Endothelial cell (in vitro differentiated cells): ENCODE measurements at places on chromosomes 4 and X. TPM values are rescaled to one million over a fixed set of nuclear protein-coding genes. Genes with fewer than 3 reads are reported as not detected.

GRCh38 chr4:121025540-121025939 is 46.8 kb downstream of the NDNF start:
- no peak for DNase-seq

GRCh38 chr4:26083987-26084386 is 170.0 kb downstream of the SMIM20 start:
- no peak for DNase-seq

Gene UGT2B28
- not detected for total RNA-seq

Gene AR
- 20.2 TPM for total RNA-seq

DNA sequence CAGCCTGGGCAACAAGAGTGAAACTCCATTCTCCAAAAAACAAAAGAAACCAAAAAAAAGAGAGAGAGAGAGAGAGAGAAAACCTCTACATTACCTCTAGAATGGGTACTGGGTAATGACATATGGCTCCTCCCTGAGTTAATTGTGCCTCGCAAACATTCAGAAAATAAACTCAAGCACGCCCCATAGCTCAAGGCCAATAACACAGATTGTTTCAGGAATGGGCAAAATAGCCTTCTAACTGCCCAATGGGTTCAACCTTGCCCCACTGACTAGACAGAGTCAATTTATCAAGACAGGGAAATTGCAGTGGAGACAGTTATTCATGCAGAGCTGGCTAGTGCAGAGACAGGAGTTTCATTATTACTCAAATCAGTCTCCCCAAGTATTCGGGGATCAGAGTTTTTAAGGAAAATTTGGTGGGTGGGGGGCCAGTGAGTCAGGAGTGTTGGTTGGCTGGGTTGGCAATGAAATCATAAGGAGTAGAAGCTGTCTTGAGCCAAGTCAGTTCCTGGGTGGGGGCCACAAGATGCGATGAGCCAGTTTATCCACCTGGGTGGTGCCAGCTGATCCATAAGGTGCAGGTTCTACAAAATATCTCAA is 25.1 kb downstream of the NIPAL1 start:
- no peak for DNase-seq

GRCh38 chr4:144597171-144597570 is 48.8 kb upstream of the HHIP start:
- no peak for DNase-seq

GRCh38 chr4:56760183-56760582 is 61.3 kb downstream of the SPINK2 start:
- DNase-seq = no peak

- no peak for DNase-seq
Observed at GRCh38 chrX:134480061-134480460, 20.1 kb downstream of the HPRT1 start.

Gene MUC7
- total RNA-seq = not detected

Gene FGF2
- total RNA-seq = 26.1 TPM

Gene IQSEC2
- total RNA-seq = 38.9 TPM

GRCh38 chrX:118569676-118570075 is 74.1 kb downstream of the DOCK11 start:
- no peak for DNase-seq

DNA sequence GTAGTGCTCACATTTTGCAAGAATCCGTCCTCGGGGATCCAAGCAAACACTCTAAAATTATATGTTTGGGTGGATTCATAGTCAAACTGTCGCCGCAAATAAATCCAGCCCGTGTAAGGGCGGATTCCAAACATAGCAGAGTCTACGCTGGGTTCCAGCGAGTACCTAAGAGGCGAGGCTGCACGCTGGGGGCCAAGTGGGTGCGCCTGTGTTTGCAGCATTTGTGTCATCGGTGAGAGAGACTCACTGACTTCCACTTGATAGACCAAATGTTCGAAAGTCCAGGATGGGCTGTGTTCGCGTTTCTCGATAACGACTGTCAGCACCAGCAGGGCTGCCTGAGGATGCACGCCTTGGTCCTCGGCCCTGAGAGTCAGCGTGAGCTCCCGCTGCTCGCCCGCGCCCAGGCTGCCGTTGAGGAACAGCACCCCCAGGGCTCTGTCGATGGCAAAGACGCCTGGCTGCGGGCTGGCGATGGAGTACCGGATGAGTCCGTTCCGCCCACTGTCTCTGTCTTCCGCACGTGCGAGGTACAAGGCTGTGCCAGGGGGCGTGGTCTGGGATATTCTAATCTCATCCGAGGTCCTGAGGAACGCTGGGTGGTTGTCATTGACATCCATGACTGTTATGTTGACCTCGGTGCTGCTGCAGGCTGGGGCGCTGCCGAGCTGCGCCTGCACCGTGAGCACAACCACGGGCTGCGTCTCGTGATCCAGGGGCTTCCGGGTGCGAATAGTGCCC is 158.7 kb downstream of the DCHS2 start:
- DNase-seq = peak; percentile 35

Gene TMEM31
- not detected for total RNA-seq

Gene CLIC2
- not detected for total RNA-seq

Gene RPS6KA6
- total RNA-seq = 7.4 TPM

Gene ADH1A
- total RNA-seq = not detected

Gene IL2RG
- total RNA-seq = not detected

Gene CYSLTR1
- 0.13 TPM for total RNA-seq
